ENCODE measurements at places on chromosomes 11 and 22.

DNA sequence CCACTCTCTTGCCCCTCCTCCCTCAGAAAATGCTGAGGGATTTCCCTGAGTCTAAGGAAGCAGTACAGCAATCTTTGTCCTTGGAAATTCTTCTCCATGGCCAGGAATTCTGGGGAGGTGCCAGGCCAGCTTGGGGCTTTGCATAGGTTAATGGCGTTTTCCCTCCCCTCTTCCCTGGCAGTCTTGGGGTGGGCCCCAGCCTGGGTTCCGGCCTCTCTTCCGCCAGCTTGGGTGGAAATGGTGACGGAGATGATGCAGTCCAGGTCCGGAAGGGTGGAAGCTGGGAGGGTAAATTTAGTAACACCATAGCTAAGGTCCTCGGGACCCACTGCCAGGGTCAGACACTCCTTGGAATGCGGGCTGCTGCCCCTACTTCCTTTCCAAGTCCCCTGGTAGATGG is 5.0 kb downstream of the PHLDB1 start:
- no peak for DNase-seq

DNA sequence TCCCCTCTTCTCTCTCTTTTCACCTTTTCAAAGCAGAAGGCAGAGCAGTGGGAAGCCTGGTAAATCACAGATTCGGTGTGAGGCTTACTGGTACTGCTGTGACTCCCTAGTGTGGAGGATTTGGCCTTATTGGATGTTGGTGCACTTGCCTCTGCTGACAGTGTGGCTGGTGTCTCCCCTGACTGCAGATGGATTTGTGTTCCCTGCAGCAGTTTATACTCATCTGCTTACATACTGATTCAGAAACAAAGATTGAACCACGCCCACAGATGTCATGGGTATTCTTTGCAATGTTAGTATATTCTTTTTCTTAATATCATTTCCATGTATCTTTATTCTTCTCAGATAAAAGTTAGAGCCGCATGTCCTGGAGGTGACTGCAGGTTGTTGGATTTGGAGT is 26.8 kb upstream of the GRIK4 start:
- no peak for DNase-seq

- no peak for DNase-seq
Observed at GRCh38 chr11:103803062-103803461, 233.4 kb upstream of the DDI1 start.

DNA sequence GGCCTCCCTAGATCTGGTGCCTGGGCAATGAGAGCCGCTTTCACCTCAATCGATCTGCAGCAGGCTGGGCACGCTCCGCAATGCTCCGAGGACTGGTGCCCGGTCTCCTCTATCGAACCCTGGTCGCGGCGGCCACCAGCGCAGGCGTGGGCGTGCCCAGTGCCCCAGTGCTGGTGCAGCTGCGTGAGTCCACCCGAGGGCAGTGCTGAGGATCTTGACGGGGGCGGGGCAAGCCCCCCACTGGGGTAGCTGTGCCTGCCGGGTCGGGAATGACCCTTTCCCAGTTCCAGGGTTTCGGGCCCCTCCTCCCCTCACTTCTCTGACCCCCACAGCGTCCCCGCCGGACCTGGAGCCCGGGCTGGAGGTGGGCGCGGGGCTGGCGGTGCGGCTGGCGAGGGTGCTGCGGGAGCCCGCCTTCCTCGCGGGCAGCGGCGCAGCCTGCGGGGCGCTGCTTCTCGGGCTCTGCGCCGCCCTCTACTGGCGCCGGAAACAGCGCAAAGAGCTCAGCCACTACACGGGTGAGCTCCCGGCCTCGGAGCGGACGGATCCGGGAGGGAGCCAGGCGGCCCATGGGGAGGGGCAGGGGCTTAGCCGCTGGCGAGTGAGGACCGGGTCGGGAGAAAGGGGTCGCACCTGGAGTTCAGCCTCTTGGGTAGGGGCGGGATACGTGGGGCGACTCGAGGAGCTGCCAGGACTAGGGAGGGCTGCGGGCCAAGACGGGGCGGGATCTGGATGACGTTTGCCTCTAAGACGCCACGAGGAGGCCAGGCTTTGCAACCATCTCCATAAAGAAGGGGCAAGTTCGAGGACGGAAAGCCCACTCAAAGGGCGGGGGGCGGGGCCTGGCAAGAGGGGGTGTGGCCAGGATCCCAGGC is 10.9 kb downstream of the ROBO3 start:
- DNase-seq = no peak

- no peak for DNase-seq
Observed at GRCh38 chr11:1746956-1747752, 3.2 kb downstream of the IFITM10 start.

Data from vagina (tissue), 2 donors.